Activated CD4-positive, alpha-beta memory T cell treated with anti-CD3 and anti-CD28 coated beads, Interleukin-2, amount 10 ng/mL, durations not matched to agents 7 days and 5 days (primary cell): ENCODE measurements at places on chromosomes 7 and 10. TPM values are rescaled to one million over a fixed set of nuclear protein-coding genes. Genes with fewer than 3 reads are reported as not detected.

- DNase-seq = no peak
Observed at GRCh38 chr7:37758501-37759045, 75.0 kb downstream of the GPR141 start.

- no peak for DNase-seq
Observed at GRCh38 chr7:115145512-115145911, 223.6 kb downstream of the MDFIC start.

DNA sequence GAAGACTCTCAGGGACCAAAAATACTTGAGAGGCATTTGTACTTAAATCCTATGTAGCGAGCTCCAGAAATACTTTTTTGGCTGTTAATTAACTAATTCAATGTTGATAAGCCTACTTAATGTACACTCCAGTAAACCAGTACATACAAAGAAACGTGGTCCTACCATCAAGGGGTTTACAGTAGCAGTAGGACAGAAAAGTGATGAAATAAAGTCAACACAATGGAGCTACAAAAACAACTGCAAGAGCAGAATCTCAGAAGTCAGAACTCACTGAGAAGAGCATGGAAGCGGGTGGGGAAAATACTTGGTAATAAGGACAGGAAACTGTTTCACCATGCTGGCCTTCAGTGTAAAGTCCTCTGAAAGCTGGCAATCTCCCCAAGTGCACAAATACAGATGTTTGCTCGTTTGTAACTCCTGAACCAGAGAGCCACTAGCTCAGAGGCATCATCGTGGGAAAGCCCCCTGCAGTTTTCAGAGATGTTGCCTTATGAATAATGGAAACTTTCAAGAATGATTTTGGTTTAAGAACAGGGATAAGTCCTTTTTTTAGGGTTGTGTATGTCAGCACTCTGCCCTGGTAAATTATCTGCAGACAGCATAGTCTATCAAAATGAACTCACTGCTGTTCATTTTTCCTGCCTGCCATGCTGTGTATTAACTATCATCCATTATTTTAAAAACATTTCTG is 233.2 kb downstream of the SORCS1 start:
- DNase-seq = no peak

DNA sequence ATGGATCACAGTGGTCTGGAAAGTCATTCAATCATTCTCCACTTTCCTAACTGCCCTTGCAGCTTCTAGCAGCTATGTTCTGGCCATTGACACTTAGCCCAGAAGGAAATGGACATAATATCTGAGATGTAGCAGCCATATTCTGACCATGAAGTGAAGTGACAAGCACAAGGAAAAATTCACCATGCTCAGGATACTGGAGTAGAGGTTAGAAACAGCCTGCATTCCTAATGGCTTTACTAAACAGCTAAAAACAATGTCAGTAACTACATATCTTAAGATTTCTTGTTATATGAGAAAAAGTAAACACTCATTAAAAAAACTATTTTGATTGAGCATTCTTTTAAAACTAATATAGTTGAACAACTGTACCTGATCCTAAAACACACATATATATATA is 443.8 kb downstream of the MAGI2 start:
- no peak for DNase-seq

DNA sequence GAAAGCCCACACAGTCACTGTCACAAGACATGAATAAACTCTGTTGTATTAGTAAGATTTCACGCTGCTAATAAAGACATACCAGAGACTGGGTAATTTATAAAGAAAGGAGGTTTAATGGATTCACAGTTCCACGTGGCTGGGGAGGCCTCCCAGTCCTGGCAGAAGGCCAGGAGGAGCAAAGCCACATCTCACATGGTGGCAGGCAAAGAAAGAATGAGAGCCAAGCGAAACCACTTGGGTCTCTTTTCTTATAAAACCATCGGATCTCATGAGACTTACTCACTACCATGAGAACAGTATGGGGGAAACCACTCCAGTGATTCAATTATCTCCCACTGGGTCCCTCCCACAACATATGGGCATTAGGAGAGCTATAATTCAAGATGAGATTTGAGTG is 110.2 kb downstream of the ST8SIA6 start:
- no peak for DNase-seq

DNA sequence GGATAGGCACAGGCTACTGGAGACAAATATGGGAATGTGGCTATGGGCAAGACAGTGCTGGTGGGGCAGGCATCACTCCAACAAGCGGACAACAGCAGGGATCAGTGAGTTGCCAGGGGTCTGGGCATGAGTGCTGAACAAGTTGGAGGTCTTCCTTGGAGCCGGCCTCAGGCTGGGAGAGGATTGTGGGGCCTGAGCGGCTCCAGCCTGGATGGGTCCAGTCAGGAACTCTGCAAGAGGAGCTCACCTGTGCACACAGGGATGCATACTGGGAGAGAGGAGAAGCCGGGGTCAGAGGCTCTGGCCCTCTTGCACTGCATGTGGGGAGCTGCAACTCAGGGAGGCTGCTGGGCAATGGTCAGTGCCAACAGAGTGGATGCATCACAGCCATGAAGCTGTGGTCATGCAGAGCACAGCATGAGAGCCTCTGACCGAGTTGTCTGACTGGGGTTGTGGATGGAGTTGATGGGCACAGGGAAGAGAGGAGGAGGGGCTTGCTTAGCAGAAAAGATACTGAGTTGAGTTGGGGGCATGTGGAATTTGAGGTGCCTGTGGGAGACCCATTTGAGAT is 204.0 kb upstream of the ZNF32 start:
- DNase-seq = no peak

GRCh38 chr7:28748933-28749584 is 209.1 kb downstream of the TRIL start:
- no peak for DNase-seq

DNA sequence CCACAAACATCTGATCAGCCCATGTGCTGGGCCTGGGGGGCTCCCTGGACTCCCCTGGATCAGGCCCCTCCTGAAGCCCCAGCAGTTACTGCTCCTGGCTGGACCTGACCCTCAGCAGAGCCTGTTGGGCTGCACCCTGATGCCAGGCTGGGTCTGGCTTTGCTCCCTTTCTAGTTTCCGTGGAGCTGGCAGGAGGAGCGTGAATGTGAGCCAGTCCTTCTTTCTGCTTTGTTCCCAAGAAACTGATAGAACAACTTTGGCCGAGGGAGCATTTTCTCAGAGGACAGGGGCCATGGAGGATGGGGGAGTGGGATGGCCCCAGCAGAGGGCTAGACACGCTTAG is 128.2 kb downstream of the NEURL1 start:
- DNase-seq = no peak

- DNase-seq = no peak
Observed at GRCh38 chr10:104690959-104691358, 49.9 kb downstream of the SORCS3 start.

DNA sequence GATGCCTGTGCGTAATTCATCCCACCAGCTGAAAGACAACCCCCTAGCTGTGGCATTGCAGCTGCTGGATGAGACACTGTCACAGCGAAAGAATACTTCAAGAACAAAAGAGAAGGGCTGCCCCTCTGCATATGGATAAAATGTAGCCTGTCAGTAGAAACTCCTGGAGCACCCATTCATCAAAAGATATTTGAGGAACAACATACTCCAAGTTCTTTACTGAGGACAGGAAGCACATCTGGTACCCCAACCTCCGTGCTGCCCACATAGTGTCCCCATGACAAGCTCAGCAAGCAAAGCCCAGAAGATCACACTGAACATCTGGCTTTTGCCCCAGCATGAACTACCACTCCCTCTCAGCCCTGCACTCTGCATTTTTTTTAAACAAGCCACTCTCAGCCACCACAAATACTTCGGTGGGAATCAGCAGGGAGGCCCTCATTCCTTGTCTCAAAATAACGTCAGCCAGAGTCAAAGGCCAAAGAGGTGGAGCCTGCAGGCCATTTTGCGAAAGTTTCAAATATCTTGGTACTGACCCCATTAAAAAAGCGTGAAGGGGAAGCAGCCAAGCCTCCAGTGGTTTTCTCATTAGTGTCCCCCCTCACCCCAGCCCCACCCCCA is 1.7 kb downstream of the CREB3L2 start:
- DNase-seq = no peak

- no peak for DNase-seq
Observed at GRCh38 chr10:110107887-110108286, 99.5 kb upstream of the MXI1 start.

GRCh38 chr10:15222511-15222910 is 54.0 kb upstream of the NMT2 start:
- no peak for DNase-seq

DNA sequence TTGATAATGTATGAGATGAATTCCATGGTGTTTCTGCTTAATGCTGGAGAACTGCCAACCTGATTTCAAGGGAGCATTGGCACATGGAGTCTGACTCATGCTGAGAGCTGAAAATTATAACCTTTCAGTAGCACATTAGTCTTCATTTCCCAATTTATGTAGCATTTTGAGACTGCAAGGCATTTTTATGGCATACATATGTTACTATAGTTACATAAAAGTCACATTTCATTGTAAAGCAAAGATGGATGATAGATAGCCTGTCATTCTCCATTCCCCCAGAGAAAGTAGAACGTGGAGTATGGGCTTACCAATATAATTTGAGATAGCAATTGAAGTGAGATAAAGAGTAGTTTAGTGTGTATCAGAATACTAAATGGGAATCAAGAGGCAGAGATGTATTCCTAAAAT is 103.1 kb downstream of the SLC16A9 start:
- no peak for DNase-seq

- DNase-seq = no peak
Observed at GRCh38 chr7:153891990-153892389, 160.2 kb upstream of the DPP6 start.

DNA sequence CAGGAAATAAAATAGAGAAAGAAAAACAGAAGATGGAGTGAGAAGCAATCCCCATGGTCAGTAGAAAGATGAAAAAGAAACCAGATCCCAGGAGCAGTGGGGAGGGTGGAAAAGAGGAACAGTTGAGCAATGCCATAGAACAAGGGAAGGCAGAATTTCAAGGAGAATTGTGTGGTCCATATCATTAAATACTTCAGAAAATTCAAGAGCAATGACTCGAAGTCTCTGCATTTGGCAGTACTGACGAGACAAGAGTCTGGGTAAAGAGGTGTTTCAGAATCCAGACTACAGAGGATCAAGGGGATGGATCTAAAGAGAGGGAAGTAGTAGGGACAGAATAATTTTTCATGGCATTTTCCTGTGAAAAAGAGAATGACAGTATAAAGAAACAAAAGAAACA is 512.6 kb downstream of the PHTF2 start:
- no peak for DNase-seq

GRCh38 chr7:47617131-47617530 is 35.2 kb upstream of the TNS3 start:
- DNase-seq = no peak

DNA sequence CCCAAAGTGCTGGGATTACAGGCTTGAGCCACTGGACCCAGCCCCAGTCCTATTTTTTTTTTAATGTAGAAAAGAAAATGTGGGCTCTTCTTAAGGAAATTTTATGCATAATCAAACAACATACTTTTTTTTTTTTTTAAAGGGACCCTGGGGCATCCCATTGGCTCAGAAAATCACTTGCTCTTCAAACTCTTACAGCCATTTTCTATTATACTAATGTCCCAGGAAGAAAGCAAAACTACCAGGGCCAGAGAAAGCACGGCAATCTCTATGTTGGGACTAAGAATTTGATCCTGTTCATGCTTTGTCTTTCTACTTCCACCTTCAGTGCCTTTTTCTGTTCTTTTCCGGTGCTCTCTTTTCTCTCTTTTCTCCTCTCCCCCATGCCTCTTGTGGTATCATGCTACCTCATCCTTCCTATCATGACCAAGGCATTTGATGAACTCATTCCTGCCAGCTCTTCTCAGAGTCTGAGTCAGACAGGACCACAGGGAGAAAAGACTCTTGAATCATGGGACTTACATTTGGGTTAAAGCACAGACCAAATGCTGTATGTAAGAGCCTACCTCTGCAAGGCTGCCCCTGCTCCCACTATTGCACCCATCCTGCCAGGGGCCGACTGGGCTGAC is 76.4 kb upstream of the CCNY start:
- DNase-seq = no peak

- peak; percentile 49 for DNase-seq
Observed at GRCh38 chr7:7201578-7202374, 19.4 kb downstream of the C1GALT1 start.

GRCh38 chr7:44712012-44712411 is 36.6 kb upstream of the ZMIZ2 start:
- DNase-seq = no peak

DNA sequence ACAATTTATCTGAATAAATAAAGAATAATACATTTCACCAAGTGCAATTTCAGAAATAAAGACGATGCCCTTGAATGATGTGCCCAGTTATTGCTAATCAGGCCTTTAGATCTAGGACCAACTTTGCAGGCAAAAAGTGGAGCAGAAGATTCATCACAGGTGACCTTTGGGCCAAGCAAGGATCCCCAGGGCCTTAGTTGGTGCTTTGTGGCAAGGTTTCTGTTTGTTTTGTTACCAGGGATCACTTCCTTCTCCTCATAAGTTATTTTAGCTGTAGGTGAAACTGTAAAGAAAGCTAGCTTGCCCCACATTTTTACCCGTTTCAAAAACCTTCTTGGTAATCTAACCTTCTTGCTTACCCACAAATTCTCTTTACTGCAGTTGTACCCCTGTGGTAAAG is 323.2 kb downstream of the NEBL start:
- no peak for DNase-seq

DNA sequence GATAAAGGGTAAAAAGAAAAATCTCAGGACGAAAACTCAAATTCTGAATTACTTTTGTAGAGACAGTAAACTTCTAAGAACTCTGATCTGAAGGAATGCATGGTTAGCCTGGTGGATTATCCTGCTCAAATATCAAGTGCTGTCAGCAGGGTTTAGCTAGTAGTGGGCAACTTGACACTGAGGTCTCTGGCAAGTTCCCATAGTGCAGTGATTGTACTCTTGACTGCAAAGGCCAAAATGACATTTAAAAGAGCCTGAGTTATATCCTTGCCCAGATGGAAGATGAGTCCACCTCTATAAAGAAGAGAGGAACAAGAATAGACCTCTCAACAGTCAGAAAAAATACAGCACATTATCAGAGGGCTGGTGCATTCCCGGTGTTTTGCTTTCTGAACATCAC is 304.5 kb upstream of the IMMP2L start:
- no peak for DNase-seq

DNA sequence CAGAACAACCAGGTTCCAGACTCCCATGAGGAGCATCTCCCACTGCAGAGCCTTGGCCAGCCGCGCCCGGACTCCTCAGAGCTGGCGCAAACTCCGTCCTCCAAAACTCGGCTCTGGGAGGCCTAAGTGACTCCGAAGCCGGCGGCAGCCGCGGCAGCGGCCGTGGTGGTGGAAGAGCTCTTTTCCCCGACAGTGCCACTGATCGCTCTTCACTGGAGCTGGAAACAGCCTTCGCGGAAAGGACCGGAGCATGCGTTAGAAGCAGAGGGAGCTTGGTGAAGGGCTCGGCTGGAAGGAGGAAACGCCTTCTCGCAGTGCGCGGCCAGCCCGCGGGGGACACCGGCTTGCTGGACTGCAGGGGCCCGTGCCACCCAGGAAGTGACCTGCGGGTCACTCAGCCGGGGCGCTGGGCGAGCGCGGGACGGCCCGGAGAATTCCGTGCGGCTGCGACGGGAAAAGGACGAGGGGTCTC is 5.0 kb upstream of the HOXA13 start:
- DNase-seq = peak; percentile 12

- no peak for DNase-seq
Observed at GRCh38 chr10:132851451-132851850, 65.5 kb upstream of the NKX6-2 start.

FAM237B gene
- total RNA-seq = not detected

ECHS1 gene
- total RNA-seq = 31.3 TPM

NPFFR1 gene
- not detected for total RNA-seq
